ENCODE measurements at places on chromosomes 12 and 14.
A peak's percentile ranks its signal among the peaks of the same experiment; 100 is the strongest.

DNA sequence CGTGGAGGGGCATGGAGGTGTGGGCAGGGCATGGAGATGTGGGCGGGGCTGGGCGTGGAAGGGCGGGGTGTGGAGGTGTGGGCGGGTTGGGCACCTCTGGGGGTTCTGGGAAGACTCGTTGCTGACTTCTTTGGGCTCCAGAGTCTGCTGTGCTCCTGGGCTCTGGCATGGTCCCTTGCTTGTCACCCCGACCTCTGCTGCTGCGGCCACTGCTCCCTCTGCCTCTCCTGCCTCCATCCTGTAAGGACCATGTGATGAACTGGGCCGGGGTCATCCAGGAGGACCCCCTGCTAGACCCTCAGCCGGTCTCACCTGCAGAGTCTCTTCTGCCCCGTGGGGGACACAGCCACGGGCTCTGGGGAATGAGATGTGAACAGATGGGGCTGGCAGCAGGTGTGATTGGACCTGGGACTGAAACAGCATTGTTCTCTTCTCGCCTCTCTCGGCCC, 15.3 kb downstream of the NOC4L start:
- peak; percentile 5 for DNase-seq

DNA sequence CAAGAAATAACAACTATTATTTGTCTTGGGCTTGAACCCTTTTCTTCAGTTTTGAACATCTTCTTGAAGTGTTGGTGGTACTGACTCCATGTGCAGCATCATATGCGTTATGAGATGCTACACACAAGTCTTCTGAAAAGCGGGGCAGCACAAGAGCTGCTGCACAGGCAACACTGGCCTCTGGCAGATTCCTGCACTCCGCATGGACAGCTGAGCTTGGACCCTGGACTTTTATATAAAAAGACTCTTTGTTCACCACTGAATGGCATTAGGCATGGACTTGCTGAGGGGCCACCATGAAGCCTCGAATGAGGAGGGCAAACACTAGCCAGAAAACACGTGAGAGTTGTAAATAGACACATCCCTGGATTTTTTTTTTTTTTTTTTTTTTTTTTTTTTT, 210.8 kb upstream of the NPAS3 start:
- DNase-seq = no peak

DNA sequence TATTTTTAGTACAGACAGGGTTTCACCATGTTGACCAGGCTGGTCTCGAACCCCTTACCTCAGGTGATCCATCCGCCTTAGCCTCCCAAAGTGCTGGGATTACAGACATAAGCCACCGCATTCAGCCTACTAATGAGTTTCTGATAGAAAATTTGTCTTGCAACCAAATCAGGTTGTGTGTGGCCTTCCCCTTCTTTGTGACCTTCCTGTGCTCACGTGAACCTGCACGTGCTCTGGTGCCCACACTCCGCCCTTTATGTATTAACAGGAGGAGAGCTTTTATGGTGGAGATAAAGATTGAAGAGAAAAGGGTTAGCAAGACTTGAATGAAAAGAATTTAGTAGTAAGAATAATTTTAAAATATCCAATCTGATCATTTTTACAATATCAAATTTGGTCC, 343.5 kb upstream of the TMEM132C start:
- no peak for DNase-seq

DNA sequence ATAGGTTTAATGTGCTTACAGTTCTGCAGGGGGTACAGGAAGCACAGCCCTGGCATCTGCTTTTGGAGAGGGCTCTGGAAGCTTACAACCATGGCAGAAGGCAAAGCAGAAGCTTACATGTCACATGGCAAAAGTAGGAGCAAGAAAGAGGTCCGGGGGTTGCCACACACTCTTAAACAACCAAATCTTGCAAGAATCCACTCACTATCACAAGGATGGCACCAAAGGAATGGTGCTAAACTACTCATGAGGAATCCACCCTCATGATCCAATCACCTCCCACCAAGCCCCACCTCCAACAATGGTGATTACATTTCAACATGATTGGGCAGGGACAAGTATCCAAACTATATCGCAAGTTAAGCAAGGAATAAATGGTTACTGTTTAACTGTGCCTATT, 255.8 kb upstream of the AVPR1A start:
- DNase-seq = no peak

DNA sequence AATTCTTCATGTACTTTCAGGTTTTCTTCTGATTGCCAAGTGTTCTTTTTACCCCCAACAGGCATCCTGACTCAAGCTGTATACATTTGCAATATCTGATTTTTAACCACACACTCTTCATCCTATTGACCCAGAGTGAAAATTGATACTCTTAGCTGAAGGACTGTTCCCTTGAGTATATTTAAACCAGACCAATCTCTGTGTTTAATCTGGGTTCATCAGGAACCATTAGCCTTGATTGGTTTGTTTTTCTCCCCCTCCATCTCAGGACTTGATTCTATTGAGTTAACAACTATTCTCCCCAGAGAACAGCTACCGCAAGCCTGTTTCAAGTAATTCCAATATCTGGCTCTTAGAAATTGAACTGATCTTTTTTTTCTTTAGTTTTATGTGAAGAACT, 222.3 kb upstream of the NOVA1 start:
- DNase-seq = no peak

DNA sequence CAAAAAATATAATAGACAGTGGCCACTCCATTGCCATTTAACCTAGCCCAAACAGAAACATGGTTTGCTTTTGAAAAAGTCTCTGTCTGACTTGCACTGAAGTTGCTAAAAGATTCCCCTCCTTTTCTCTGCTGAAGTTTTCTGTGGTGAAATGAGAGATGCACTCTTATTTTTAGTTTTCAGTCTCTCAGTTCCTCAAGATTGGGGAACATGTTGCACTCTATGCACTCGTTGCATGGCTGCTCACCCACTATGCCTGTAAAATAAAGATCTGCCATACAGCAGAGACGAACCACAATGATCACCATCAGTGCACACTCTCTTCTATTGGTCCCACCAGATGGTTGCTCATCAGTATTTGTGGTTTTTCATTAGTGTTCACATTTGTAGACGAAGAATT, 13.1 kb upstream of the DAAM1 start:
- DNase-seq = no peak

DNA sequence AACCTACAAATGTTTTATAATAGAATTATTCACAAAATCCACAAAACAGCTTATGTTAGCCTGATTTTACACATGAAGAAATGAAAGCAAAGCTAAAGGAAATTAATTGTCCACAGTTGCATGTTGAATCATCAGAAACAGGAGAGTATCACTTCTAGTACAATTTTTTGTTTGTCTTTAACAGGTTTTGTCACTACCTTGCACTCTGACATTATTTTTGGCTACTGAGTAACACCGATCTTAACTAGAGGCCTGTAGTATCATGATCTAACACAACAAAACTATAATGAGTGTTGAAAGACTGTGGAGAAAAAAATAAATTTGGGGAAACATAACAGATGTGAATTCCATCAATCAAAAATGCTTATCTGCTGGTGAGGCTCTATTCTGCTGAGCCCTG, 60.1 kb downstream of the TAOK3 start:
- no peak for DNase-seq

- DNase-seq = no peak
Observed at GRCh38 chr14:24297190-24297964, 2.2 kb downstream of the DHRS1 start.

DNA sequence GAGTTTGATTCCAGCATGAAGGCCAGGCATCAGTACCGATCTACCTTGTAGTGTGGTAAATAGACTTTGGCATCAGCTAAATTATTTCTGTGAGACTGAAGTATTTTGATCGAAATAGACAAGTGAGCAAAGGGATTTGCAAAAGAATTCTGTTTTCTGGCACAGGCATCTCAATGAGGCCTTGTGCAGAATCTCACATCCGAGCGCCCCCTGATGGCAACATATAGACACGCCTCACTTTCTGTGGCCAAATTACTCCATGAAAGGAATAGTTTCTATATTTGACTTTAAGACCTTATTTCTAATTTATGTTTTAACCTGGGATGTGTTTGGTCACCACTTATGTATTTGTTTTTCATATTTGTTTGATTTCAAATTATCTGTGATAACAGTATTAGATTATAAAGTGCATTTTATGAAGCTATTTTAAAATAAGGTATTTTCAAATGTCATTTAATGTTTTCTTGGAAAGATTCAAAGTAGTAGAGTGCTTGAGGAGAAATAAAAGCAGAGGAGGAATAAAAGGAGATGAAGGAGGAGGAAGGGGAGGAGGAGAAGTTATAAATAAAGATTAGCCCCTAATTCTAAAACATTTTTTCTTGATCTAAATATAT, 731.9 kb downstream of the NRXN3 start:
- DNase-seq = no peak

GRCh38 chr14:68651652-68652432, 141.0 kb downstream of the ZFP36L1 start:
- no peak for DNase-seq

GRCh38 chr14:75138492-75138891, 11.6 kb upstream of the NEK9 start:
- no peak for DNase-seq

DNA sequence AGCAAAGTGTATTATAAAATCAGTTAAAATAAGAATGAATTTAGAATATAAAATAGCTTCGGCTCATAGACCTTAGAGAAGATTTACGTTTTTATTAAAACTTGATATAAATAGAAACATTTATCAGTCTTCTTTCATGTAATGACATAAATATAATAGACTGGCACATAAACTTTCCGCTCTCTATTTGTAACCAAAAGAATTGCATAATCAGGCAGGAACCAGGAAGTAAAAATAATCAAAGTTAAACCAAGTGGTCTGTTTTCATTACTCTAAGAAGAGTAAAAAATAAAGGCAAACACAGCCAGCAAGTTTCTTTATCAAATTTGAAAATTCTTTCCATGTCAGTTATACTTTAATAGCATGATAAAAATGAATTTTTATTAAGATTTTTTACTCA, 46.3 kb upstream of the ATP2A2 start:
- no peak for DNase-seq

GRCh38 chr12:112419297-112420133, 768 bp downstream of the PTPN11 start:
- DNase-seq = no peak

DNA sequence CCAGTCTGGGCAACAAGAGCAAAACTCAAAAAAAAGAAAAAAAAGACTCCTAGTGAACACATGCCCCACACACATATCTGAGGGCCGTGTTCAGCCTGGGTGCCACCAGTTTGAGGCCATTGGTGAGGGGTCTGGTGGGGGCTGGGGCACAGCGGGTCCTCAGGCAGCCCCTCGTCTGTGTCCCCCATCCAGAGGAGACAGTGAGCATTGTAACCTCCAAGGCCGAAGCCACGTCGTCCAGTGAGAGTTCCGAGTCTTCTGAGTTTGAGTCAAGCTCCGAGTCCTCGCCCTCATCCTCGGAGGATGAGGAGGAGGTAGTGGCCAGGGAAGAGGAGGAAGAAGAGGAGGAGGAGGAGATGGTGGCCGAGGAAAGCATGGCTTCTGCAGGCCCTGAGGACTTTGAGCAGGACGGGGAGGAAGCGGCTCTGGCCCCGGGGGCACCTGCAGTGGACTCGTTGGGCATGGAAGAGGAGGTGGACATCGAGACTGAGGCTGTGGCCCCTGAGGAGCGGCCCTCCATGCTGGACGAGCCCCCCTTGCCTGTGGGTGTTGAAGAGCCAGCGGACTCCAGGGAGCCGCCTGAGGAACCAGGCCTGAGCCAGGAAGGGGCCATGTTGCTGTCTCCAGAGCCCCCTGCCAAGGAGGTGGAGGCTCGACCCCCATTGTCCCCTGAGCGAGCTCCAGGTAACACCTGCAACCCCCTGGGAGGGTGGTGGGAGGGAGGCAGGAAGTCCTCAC, 15.6 kb downstream of the SETD1B start:
- no peak for DNase-seq

- DNase-seq = no peak
Observed at GRCh38 chr12:54262403-54262925, 17.5 kb downstream of the CBX5 start.

DNA sequence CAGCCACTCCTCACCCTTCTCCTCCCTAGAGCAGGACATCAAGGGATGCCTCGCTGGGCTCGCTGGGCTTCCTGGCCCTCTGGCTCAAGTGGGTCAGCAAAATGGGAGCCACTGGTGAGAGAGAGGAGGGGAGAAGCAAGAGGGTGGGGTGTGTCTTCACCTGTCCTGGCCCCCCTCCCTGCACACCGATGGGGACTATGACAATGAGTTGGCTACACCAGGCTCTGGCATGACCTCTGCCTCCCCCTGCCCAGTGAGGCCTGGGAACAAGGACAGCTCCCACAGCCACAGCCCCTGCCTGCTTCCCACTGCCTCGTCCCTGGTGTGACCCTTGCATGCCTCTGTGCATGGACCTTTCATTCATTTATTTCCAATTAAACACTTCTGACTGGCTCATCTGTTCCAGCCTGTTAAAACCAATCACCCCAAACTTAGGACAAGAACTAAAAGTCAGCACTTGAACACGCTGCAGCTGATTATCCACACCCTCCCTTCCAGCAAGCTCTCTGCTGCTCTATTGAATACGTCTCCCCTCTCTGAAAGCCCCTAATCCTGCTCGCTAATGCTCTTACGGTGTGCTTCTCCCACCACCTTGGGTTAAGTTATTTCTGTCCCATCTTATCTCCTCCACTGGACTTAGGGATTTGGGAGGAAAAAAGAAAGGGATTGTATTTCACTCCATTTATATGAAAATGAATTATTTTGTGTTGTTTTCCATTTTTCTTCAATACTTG, 5.8 kb upstream of the PPP2R5C start:
- no peak for DNase-seq

DNA sequence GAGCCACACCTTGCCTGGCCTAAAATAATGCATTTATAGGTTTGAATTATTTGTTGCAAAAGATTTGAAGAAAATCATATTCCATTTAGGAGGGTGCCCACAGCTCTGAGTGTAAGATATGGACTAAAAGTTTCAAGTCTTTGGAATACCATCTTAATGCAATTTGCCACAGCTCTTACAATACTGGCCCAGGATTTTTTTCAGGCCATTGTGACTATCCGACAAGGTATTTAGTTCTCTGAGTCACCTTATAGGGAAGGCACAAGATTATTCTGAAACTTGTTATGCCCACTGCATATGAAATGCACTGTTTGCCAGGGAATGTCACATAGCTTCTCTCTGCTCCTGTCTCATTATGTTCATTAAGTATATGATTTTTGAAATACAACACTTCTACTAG, 29.6 kb upstream of the SLC6A13 start:
- no peak for DNase-seq

DNA sequence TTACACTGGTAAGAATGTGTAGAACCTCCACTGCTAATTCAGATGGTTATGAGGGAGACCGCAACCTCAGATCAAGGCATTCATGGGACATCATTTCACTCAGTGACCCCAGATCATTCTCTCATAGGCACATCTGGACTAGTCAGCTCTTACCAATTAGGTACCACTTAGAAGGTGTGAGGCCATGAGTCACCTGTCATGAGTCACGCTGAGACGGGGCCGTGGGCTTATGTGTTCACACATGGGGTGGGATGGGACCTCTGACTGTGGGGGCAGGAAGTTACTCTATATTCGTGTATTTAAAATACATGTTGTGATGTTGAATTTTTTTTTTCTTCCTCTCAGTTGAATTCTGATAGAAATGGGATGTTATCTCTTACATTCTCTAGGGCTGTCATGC, 55.9 kb downstream of the CCDC92 start:
- DNase-seq = peak; percentile 65

- DNase-seq = no peak
Observed at GRCh38 chr12:2543801-2544200, 251.0 kb upstream of the FKBP4 start.

Measured in activated naive CD4-positive, alpha-beta T cell treated with anti-CD3 and anti-CD28 coated beads, Interleukin-2, amount 50 U/mL, for 16 hours (primary cell).